ENCODE measurements at places on chromosomes 2 and 18.
A peak's percentile ranks its signal among the peaks of the same experiment; 100 is the strongest.

GRCh38 chr2:143204062-143204461 is 74.8 kb downstream of the ARHGAP15 start:
- DNase-seq: no peak

- DNase-seq: no peak
Measured at GRCh38 chr2:185502351-185502750, 236.3 kb upstream of the FSIP2 start.

GRCh38 chr2:168130346-168130745 is 117.0 kb downstream of the STK39 start:
- no peak for DNase-seq

GRCh38 chr18:63111671-63112402 is 207.7 kb downstream of the BCL2 start:
- DNase-seq: no peak

- no peak for DNase-seq
Measured at GRCh38 chr2:9941196-9941995, 10.1 kb upstream of the GRHL1 start.

DNA sequence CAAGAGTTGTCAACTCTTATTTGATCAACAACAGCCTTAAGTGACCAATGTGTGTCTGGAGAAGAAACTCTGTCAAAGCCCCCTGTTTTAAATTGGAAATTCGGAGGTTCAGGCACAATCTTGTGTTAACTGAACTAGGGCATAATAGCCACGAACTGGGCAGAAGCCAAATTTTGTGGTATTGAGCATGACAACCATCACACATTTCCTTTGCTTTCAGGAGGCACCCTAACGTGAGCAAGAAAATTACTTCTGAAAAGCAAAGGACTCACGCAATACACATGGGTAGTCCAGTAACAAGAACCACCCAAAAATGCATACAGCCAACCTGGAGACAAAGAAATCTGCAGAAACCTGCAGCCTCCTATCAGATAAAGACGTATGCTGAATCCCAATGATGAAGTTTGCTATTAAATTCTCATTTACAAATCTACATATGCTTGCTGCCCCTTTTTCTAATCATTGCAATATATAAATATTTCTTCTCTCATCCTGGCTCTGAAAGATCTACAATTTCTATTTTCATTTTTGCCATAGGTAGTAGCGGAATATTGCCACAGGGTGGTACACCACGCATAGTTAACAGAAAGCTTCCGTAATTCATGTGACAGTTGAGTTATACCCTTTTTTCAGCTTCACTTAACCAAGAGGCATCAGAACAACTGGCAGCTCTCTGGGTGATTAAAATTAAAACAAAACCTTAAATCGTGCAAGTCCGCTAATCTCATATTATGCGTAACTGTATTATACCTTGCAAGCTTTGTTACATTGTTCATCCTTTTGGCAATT is 495.8 kb downstream of the NRXN1 start:
- DNase-seq: peak; percentile 75

DNA sequence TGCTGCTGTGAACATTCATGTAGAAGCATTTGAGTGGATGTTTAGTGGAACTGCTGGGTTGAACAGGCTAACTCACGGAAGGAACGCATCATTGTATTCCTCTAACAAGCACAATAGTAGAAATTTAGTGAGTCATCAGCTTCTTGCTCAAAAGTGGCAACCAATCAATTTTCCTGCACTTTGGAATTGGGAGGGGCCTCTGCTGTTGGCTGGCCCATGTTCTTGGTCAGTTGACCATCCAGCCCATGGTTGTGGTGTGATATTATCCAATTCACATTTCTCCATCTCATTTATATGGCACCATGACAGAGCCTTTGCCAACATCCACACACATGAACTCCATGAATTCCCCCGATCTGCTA is 95.0 kb downstream of the TNFRSF11A start:
- DNase-seq: no peak

DNA sequence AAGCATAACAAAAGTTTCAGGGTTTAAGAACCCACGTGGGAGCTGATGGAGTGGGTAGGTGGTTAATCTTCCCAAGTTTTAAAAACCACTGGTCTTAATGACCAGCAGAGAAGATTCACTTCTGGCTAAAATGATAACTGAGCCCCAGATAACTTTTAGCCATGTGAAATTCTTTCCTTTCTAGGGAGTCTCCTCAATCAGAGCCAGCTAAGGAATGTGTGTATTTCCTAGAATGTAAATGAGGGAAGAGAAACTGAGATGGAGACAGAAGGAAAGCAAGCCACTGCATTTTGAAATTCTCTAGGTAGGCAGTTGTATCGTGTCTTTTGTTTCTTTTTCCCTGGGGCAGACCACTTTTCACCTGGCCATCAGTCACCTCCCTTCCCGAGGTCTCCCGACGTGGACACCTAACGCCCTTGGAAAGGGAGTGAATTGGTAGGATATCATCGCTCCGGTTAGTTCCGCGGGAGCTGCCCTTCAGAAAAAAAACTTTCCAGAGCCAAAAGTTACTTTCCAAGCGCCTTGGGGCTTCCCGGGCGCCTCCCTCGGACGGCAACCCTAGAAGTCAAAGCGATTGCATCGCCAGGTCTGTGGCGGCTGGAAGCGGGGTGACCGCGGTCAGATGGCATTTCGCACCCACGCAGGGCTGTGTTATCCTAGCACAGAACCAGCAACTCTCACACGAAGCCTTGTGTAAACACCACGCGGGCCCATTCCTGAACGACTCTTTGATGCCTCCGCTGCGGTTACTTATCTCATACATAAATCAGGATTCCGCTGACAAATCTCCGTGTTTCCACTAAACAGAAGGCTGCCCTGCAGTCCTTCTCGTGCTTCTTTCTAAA is 1.3 kb downstream of the COLEC12 start:
- no peak for DNase-seq

DNA sequence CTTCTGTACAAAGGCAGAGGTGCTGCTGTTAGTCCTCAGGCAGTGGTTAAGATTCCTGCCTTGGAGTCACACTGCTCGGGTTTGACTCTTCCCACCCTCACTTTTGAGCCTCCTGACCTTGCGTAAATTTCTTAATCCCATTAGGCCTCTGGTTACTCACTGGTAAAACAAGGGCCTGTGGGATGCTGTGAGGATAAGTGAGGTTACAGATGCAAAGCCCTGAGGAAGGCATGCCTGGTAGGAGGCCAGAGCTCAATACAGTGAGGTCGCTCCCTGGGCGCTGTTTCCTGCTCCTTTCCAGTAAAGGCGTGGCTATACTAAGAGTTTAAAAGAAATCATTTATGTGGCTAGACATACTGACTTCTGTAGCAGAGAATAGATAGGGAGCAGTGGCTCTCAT is 127.5 kb upstream of the TMEM200C start:
- no peak for DNase-seq

DNA sequence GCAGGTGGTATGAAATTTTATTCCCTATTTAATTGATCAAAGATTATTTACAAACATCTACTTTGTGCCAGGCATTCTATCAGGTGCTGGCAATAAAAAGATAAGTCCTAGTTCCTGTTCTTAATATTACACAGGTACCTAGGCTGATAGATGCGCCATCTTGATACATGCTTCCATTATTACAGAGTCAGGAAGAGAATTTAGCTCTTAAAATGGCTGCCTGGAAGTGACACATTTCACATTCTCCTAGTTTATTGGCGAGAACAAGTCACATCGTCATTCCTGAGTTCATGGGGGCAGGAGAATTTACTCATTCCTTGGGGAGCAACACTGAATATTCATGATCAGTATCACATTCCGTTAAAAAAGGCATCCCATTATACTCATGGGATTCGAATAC is 1.1 kb upstream of the DARS1 start:
- no peak for DNase-seq

- DNase-seq: no peak
Measured at GRCh38 chr2:55026202-55026601, 24.0 kb downstream of the RTN4 start.

DNA sequence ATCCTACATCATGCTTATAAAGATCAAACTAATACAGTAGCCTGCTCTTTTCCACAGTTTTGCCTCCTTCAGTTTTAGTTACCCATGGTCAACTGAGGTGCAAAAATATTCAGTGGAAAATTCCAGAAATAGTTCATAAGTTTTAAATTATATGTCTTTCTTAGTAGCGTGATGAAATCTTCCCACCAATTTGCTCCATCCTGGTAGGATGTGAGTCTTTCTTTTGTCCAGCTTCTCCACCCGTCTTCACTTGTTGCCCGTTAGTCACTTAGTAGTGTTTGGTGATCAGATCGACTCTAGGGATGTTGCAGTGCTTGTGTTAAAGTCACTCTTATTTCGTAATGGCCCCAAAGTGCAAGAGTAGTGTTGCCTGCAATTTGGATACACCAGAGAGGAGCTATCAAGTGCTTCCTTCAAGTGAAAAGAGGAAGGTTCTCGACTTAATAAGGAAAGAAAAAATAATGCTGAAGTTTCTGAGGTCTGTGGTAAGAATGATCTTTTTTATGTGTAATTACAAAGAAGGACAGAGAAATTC is 57.0 kb downstream of the CEP192 start:
- DNase-seq: no peak

- DNase-seq: peak; percentile 73
Measured at GRCh38 chr2:158501301-158501700, 44.5 kb downstream of the PKP4 start.

DNA sequence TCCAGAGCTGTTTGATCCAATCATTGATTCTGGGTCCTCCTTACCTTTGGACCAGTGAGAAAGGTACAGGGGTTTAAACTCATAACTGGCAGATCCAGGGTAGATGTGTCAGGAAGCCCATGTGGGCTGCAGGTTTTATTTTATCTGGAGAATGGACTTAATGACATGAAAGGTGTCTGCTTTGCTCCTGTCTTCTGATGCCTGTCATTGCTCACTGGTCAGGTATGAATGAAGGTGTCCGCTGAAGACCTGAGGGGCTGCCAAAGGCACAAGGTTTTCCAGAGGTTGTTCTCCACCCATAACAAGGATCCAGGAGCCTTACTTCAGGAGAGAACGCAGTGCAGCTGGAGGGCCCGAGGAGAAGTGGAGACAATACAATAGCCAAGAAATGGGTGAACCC is 74.2 kb downstream of the CHRNA1 start:
- DNase-seq: no peak

DNA sequence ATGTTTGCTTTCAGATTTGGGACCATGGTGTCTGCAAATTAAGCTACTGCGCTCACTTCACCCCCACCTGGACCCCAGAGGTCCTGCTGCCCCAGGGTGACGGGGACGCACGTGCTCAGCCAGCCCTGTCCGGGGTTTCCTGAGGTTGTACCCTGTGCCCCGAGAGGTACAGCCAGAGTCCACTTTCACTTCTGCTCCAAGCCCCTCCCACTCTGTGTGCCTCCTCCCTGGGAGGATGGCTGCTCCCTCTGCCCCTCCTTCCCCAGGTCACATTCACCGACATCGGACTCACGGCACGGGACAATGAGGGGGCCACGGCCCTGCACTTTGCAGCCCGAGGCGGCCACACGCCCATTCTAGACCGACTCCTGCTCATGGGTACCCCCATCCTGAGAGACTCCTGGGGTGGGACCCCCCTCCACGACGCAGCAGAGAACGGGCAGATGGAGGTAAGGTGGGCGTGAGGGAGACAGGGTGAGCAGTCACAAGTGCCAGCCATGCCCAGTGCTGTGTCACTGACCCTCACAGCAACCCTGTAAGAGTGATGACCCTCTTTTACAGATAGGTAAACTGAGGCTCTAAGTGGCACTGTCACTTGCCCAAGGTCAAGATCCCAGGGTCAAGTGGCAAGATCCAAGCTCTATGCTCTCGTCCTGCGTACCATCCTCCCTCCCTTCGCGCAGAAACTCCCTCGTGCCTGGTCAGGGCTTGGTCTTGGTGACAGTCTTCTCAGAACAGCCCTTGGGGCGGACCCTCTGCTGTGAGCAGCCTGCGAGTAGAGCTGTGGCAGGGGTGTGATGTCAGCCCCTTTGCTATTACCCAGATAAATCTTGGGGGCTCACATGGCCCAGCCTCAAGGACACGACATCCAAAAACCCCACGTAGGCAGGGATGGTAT is 7.6 kb downstream of the ESPNL start:
- no peak for DNase-seq

DNA sequence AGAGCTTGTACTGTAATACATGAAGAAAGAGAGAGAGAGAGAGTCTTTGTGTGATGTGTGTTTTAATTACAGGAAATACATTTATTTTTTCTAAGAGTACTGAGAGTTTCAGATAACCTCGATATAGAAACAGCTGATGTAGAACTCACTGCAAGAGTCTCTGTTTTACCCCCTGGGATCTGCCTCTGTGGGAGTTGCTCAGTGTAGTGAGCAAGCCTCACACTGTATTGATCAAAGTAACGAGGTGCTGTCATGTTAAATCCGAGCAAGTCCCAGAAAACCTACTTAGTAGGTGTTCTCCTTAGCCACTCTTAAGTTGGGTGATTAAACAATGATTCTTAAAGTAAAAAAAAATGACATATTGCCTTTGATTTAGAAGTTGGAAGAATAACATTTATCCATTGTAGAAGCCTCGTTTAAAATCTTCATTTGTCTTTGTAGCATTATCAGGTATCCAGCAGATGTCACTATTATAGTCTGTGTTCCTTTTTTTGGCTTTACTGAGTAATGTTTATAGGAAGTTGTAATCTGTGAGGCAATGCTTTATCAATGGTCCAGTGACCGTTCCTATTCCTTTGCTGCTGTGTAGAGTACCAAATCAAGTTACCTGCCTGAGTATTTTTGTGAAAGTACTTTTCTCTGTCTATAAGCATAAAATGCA is 219.0 kb downstream of the MYO3B start:
- no peak for DNase-seq

GRCh38 chr2:190879474-190880377 is 895 bp upstream of the GLS start:
- DNase-seq: no peak

- DNase-seq: no peak
Measured at GRCh38 chr2:241641631-241642030, 4.1 kb downstream of the ATG4B start.

DNA sequence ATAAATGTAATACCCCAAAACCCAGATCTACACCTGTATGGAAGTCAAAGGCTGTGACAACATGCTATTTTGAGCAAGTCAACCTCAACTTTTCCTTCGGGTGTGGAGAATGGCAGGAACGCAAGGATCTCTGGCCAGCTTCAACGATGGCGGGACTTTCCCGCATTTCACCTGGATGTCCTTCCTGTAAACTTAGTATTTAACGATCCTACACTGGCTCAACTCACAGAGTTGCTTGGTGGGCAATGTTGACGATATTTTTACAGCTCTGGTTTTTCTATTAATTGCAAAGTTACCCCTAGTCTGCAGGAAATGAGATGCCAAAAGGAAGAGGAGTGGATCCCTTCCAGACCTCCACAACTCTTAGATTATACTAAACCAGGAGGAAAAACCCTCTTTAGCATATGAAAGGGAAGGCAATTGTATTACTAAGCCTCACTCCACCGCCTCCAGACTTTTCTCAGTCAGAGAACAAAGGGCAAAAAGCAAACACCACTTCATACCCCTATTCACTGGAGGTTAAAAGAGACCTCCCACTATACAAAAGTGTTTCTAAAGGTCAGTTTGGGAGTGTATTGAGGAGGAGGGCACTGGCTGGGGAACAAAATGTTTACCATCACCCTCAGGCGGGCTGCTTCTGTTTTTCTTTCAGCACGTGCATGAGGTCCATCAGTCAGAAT is 56.5 kb upstream of the ACVR1 start:
- no peak for DNase-seq

- no peak for DNase-seq
Measured at GRCh38 chr2:4412637-4413187, 709.3 kb downstream of the DCDC2C start.
